Transverse colon (tissue), 4 donors: ENCODE measurements at places on chromosomes 11 and 22.

DNA sequence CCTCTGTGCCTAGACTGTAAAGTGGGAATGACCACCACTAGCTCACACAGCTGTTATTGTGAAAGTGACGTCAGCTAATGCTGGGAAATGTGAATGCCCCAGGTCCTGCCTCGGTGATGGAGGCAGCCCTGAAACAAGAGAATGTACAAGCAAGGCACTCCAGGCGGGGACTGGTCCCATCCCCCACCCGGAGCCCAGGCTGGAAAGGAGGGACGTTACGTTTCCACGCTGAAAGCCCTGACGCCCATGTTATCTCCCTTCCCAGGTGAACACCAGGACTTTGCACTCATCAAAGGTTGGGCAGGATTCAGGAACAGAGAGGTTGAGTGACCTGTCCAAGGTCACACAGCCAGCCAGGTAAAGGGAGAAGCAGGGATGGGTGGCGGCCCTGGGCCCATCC is 784 bp downstream of the SULT4A1 start:
- H3K27ac ChIP-seq: no peak overlapping the region
- H3K36me3 ChIP-seq: no peaks in the 10 kb centered on the region
- H3K27me3 ChIP-seq: peaks cover 56% of the 10 kb centered on the region
- no peak overlapping the region for H3K4me3 ChIP-seq

DNA sequence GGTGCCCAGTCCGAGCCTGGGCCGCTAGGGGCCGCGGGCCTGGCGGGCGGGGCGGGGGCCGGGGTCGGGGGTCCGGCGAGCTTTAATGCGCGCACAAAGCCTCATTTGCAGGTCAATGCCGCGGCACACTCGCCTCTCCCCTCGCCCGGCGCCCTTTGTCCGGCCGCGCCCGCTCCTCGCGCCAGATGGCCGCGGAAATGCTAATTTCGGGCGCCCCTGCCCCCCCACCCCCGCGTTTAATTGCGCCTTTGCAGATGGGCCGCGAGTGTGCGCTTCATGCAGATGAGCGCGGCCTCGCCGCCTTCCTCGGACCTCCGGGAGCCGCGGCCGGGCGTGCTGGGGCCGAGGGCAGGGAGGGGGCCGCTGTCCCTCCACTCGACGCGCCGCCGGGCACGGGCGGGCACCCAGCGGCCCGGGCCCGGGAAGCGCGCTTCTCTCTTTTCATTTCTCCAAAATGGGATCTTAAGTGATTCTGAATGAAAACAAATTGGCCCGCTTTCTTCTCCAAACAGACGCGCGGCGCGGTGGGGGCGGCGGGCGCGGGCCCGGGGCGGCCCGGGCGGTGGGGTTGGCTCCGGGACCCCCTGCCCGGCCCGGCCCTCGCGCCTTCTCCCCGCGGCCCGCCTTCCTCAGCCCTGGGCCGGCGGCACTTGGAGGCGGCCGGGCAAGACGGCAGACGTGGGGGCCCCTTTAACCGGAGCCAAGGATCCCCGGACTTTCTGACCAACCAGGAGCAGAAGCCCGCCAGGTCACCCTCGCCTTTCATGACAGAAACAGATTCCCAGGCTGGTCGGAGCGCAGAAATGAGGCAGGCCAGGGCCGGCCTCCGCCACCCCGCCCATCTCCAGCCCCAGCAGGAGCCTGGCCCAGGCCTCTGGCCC is 22.9 kb downstream of the CDKN1C start:
- DNase-seq: no peak
- H3K4me1 ChIP-seq: peaks cover 10% of the 10 kb centered on the region
- H3K27me3 ChIP-seq: peaks cover 44% of the 10 kb centered on the region
- no peak overlapping the region for H3K27ac ChIP-seq
- H3K36me3 ChIP-seq: no peaks in the 10 kb centered on the region
- H3K4me3 ChIP-seq: peak overlapping the region; percentile 25

DNA sequence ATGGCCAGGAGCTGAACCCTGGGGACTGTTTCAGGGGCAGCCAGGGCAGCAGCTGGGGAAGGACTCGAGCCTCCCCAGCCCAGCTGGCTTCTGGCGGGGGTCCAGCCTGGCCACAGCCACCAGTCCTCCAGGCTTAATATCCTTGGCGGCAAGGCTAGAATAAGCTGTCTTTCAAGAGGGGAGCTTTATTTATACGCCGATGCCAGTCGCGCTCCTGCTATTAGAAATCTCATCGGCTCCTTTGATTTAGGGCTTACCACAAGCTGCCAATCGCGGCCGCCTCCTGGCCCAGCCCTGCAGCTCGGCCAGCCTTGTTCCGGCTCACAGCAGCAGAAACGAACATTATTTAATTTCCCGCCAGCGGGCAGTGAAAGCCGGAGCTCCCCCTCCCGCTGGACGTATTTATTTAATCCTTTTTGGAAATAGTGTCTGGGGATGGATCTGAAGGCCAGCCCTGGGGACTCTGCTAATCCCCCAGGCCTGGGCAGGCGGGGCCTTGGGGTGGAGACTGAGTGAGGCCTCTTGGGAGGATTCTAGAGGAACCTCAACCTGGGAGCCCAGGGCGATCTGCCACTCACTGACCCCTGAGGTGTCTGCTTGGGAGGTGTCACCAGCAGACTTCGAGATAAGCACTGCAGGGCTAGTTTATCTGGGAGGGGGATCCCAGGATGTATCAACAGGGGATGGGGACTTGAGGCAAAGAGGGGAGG is 363.1 kb downstream of the MN1 start:
- DNase-seq: no peak
- no peak overlapping the region for H3K4me3 ChIP-seq
- no peaks in the 10 kb centered on the region for H3K27me3 ChIP-seq
- H3K36me3 ChIP-seq: no peaks in the 10 kb centered on the region
- peak overlapping the region; percentile 23 for H3K27ac ChIP-seq

DNA sequence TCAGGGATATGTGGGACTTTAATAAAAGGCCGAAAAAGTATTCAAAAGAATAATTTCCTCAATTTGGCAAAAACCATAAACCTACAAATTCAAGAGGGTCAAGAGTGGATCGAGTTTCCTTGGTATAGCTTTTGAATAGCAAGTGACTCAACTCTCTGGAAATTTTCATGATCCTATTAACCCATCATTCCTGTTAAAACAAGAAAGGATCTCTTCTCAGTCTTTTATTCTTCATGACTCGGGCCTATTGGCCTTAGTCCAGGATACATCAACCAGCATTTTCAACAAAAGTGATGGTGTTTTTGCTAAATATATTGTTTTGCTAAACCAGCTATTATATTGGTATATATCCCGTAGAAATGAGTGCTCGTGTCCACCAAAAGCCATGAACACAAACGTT is 110.3 kb downstream of the ATXN10 start:
- H3K27me3 ChIP-seq: no peaks in the 10 kb centered on the region
- H3K27ac ChIP-seq: no peak overlapping the region
- H3K4me1 ChIP-seq: peaks cover 6% of the 10 kb centered on the region

DNA sequence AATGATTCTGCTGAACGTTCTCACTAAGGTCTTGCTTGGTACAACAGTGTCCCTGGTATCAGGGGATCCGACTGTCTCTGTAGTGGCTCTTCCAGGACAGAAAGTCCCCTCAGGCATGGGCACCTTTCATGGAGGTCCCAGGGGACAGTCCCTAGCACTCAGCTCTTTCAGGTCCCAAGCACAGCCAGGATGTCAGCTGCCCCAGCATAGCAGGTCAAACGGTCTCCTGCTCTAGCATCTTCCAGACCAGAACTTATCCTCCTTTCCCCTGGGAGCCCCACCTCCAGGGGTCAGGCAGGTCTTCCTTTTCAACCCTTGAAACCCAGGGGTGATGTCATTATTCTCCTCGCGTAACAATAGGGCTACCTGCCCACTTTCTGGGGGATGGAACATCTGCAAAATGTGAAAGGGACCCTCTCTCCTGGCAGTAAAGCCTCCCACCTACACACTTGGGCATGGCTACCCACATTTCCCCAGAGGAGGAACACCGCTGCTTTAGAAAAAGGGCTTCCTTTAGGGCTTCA is 24.7 kb upstream of the CRYBB3 start:
- no peak overlapping the region for H3K4me3 ChIP-seq
- H3K4me1 ChIP-seq: no peaks in the 10 kb centered on the region
- no peaks in the 10 kb centered on the region for H3K27me3 ChIP-seq
- H3K27ac ChIP-seq: no peak overlapping the region
- no peak for DNase-seq
- H3K36me3 ChIP-seq: peaks cover 10% of the 10 kb centered on the region

DNA sequence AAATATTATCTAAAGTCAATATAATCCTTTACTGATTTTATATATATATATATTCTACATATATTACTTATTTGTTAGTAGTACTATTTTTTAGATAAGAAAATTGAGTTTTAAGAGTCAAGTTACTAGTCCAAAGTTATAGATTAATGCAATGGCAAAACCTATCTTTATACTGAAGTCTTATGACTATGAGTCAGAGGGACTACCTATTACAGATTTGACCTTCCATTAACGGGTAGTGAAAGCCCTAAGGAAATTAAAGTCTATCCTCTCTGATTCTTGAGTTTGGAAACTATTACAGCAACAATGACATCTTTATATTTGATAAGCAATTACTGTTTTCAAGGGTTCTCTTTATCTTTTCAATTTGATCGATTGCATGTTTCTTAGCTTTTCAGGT is 315.8 kb downstream of the CASP12 start:
- no peaks in the 10 kb centered on the region for H3K4me1 ChIP-seq
- DNase-seq: no peak
- H3K27me3 ChIP-seq: no peaks in the 10 kb centered on the region
- no peaks in the 10 kb centered on the region for H3K36me3 ChIP-seq

DNA sequence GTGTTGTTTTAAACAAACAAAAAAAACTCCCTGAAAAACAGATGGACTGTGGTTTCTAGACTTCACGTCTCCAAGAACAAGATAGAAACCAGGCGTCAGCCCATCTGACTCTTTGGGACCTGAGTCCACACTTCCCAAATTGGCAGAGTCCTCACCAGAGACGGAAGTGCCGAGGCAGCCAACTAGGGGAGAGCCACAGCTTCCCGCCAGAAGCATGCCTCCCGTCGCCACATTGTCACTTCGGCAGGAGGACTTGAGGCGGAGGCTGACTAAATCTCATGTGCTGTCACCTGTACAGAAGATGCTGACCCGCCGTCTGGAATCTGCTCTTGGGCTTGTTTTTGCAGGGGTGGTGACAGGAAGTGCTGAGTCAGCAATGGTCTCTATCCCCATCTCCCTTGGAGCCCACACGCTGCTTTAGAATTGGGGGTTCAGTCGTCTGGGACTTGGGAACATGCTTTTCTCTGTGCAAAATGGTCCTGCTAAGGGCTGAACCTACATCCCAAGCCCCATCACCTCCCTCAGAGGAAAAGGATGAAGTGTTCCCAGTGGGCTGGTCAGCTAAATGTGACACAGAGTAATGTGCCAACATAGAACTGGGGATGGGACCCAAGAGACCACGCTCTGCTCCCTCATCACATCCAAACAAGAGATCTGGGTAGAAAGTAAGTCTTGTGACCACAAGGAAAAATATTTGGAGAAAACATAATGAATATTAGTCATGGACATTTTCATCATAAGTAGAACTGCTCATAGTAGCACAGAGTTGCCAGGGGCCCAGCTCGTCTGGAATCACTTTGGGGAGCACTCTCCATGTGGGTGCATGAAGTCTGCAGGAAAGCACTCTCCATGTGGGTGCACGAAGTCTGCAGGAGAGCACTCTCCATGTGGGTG is 152.9 kb downstream of the SNX19 start:
- no peaks in the 10 kb centered on the region for H3K4me1 ChIP-seq
- H3K27ac ChIP-seq: no peak overlapping the region
- no peaks in the 10 kb centered on the region for H3K36me3 ChIP-seq
- no peaks in the 10 kb centered on the region for H3K27me3 ChIP-seq
- DNase-seq: no peak
- no peak overlapping the region for H3K4me3 ChIP-seq
